Stimulated activated CD4-positive, alpha-beta T cell treated with anti-CD3 and anti-CD28 coated beads, TNF-alpha, amount 100 ng/mL, for 48 hours (primary cell): ENCODE measurements at places on chromosomes 4 and X.

- no peak for DNase-seq
Observed at GRCh38 chrX:18575744-18576143, 96.2 kb downstream of the RS1 start.

- no peak for DNase-seq
Observed at GRCh38 chr4:25908491-25908901, 5.5 kb upstream of the SMIM20 start.

DNA sequence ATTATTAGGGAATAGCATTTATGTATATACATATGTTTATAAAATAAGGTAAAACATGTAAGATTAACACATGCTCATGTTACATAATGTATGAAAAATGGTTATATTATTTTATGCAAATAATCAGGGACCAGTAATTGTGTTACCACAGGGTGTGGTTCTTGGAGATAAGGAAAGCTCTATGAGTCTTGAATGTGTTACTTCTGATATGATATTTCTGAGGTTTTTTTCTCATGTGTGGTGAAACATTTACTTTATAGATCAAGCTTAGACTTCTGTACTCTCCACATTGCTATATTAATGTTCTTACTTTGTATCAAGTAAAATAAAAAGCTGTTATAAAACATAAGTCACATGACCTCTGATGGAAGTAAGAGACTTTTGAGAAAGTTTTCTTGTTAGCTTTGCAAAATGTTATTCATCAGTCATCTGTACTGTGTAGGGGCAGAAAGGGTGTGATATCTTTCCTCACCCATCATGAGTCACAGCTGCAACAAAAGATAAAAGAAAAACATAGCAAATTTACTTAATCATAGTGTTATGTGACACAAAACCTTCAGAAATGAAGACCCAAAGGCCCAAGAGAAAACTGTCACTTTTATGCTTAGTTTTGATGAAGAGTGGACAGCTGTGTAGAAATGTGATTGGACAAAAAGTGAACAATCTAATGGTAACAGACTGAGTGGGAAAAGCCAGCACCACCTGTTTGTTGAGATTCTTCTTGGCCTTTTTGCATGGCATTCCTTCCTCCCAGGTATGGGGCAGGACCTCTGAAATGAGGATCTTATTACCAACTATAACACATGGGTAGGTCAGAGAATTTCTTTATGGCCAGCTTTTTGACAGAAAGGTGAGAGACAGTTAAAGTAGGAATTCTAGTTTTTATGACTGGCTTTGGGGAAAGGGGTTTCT lies 632.3 kb downstream of the PDHA2 start:
- no peak for DNase-seq

DNA sequence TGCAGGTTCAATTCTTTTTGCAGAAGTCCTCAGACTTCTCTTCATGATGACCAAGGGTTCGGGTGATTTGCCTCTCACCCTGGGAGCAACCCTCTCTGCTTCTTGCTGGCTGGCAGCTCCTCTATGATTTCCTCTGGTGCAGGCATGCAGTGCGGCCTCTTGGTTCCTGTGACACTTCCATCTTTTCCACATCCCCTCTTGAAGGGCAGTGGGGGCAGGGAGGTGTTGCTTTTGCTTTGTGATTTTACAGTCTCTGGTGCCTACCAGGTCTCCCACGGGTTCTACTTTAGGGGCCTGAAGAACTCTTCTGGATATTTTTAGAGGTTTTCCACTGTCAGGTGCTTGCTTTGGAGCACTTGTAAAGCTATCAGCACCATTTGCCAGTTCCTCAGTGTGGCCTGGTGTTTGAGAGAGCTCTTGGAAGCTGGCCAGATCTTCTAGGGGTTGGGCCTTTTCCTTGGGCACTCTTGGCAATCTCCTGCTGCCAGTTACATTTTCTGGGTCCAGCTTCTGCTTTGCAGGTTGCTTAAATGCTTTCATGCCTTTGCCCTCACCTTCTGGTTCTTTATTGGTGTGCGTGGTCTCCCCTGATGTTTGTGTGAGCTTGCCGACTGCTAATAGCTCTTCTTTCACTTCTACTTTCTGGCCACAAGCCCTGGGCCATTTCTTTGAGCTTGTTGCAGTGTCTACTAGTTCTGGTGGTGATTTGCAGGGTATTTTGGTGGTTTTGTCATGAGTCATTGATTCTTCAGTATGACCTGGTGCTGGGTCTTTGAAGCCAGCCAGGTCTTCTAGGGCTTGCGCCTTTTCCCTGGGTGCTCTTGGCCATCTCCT lies 11.5 kb upstream of the CHST7 start:
- no peak for DNase-seq

GRCh38 chr4:40579983-40580382 lies 49.7 kb downstream of the RBM47 start:
- no peak for DNase-seq

GRCh38 chr4:53314252-53314651 lies 51.6 kb downstream of the SCFD2 start:
- no peak for DNase-seq

DNA sequence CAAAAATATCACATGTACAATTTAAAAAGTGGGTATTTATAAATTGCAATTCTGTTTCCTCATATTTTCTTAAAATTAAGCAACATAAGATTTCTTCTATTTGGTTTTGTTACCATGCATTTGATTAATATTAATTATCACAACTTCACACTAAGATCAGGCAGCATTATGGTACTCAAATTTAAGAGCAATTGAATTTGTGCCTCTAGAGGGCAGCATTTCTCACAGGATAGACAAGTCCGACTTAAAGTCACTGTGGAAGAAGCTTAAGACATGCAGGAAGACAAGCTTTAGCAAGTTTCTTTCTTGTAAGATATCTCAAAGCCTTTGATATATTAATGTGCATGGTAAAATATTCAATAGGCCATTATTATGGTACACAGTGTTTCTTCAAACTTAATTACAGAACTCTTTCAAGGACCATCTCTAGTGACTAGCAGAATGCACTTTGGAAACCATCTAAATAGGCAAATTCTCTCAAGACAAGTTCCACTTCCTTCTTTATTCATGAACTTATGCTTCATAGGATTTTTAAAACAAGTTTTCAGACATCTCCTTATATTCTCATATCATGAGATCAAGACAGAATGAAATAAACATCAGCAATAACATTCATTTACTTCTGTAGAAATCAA lies 35.0 kb downstream of the FBXW7 start:
- DNase-seq: no peak
